Right lung (tissue), 10 donors: ENCODE measurements at places on chromosomes 4 and X. TPM values are rescaled to one million over a fixed set of nuclear protein-coding genes. Genes with fewer than 3 reads are reported as not detected.

Gene DNASE1L1
- polyA plus RNA-seq, result 12.4 TPM

Gene GABRE
- polyA plus RNA-seq, result 18.8 TPM

Gene BCOR
- 56.2 TPM for polyA plus RNA-seq

Gene PRSS12
- polyA plus RNA-seq, result 36.8 TPM

DNA sequence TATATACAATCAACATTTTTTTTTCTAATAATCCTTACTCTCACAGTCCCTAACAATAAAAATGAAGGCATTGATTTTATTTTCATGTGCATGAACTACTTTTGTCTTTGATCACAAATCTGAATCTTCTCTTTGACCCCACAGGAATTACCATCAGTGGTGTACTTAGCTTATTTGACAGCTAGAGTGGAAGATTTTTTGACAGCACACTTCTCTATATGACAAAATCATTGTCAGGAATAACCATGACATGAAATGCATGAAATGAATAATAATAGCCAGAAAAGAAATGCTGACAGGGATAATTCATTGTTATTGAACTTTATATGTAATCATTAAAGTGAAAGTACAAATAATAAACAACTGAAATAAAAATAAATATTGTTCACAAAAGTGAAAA, 604.2 kb downstream of the EPHA5 start:
- DNase-seq, result no peak

- no peak for DNase-seq
These were observed 203.3 kb upstream of the PCDH18 start for GRCh38 chr4:137735561-137736104.

GRCh38 chr4:76673362-76673761, 224.6 kb downstream of the SOWAHB start:
- no peak for DNase-seq

GRCh38 chrX:72554448-72555140, 18.0 kb downstream of the HDAC8 start:
- no peak for DNase-seq

GRCh38 chr4:48203819-48204218, 65.8 kb downstream of the TEC start:
- DNase-seq, result no peak

DNA sequence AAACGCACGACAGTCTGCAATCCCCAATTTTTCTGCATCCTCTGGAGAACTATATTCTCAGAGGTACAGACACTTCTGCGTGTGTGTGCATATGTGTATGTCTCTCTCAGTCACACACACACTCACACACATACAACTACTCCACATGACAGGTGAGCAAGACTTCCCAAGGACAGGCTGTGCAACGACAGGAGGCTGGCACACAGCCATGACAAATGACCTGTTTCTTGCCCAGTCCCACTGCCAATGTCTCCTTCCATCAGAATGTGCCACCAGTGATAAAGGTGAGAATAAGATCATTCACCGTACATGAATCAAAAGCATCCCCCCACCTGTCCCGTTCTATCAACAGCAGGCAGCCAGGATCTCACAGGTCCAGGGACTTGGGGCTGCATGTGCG, 52.4 kb downstream of the PPP2R2C start:
- no peak for DNase-seq

DNA sequence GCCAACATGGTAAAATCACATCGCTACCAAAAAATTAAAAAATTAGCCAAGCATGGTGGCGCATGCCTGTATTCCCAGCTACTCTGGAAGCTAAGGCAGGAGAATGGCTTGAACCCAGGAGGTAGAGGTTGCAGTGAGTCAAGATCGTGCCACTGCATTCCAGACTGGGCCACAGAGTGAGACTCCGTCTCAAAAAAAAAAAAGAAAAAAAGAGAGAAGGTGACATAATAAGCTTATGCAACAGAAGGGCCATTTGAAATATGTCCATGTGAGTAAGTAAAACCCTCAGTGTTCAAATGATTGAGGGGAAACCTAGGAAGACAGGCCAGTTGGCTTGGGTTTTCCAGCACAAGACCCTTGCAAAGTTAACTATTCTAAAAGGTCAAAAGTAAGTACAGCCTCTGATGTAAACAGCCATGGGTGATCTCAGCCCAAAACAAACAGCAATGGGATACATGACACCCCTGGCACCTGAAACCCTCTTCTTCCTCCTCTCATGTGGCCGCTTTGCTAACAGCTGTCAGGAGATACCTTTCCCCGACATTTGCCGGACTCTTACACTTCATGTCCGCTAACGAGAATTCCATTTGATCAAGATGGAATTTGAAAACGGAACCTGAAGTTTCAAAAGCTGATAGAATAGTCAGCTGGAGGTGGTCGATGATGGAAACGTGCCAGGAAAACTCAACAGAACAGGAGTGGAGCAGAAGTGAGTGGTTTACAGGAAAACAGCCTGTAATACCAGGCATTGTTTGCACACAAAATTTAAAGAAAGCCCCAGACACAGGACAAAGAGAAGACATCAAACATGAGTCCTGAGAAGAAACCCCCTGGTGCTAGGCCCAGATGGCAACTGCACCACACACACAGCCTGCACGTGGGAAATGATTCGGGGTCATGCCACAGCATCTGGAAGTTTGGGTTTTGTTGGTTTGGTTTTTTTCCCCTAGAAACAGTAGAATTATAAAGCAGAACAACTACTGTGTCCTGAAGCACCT, 93.0 kb upstream of the STS start:
- DNase-seq, result no peak
